ENCODE measurements at places on chromosomes 5 and 9. TPM values are rescaled to one million over a fixed set of nuclear protein-coding genes. Genes with fewer than 3 reads are reported as not detected.

- H3K4me3 ChIP-seq: no peak overlapping the region
- H3K36me3 ChIP-seq: no peaks in the 10 kb centered on the region
- no peak overlapping the region for H3K27ac ChIP-seq
- DNase-seq: no peak
- H3K27me3 ChIP-seq: no peaks in the 10 kb centered on the region
Observed at GRCh38 chr5:78755822-78756429, 107.4 kb upstream of the LHFPL2 start.

GRCh38 chr9:135210676-135211523 is 123.4 kb downstream of the OLFM1 start:
- no peaks in the 10 kb centered on the region for H3K36me3 ChIP-seq
- no peak for DNase-seq
- no peak overlapping the region for H3K27ac ChIP-seq
- peaks cover 14% of the 10 kb centered on the region for H3K4me1 ChIP-seq
- no peaks in the 10 kb centered on the region for H3K27me3 ChIP-seq
- no peak overlapping the region for H3K4me3 ChIP-seq

Gene CDX1
- total RNA-seq: not detected

DNA sequence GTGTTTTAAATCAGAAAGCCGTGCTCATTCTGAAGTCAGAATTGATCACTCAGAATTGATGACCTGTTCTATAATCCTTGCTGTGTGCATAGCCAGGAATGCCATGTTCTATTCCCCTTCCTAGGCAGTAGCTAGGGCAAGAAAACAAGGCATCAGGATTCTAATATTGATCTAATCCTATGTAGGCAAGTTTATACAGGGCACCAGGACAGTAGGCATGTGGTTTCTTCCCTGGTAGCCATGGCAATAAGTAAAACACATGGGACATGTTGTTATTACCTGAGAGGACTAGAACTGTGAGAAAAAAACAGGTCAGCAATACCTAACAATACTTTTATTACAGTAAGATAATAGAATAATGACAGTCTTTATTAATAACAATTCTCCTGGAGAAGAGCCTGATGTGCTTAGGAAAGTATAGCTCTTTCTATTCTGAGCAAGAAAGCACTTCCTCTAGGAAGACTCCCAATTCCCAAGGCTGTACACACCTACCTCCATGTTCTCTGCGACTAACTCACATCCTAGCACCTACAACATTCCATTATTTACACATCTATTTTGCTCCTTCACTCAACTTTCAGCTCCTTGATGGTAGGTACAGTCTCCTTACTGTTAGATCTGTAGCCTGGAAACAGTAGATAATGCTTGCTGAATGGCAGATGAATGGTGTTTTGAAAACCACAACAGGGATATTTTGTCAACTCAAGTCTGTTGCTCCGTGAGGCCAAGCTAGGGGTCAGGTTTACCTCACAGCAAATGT is 70.8 kb downstream of the STX17 start:
- no peaks in the 10 kb centered on the region for H3K36me3 ChIP-seq
- DNase-seq: no peak

Gene C1QTNF2
- total RNA-seq: 2.2 TPM

GRCh38 chr9:20726144-20726543 is 42.1 kb downstream of the FOCAD start:
- H3K27me3 ChIP-seq: no peaks in the 10 kb centered on the region
- no peaks in the 10 kb centered on the region for H3K4me1 ChIP-seq
- no peak for DNase-seq

GRCh38 chr5:124054564-124054963 is 542.6 kb downstream of the CSNK1G3 start:
- no peaks in the 10 kb centered on the region for H3K4me1 ChIP-seq
- H3K27me3 ChIP-seq: no peaks in the 10 kb centered on the region
- no peak for DNase-seq
- no peak overlapping the region for H3K4me3 ChIP-seq
- H3K27ac ChIP-seq: no peak overlapping the region

Gene ANXA1
- 69.8 TPM for total RNA-seq

DNA sequence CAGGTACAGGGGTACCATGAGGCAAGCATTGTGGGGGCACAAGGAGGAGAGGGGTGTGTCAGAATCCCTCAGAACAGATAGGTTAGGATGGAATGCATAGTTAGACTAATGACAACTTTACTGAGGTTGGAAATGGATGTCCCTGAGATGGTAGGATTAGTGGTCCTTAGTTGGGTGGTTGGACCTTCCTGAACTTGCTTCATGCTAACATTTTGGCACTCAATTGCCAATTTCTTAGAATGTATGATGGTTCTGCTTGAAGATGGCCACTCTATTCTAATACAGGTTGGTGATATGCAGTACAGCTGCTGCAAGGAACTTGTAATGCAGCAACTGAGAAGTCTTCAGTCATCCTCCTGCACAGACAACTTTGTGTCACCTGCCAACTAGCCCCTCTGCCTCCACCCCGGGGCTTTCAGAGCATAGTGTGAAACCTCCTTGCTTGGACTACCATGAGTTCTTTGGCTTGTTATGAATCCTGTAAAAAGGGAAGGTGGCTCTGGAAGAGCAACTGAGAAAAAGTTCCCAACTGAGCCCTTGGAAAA is 5.4 kb downstream of the CCNI2 start:
- no peak overlapping the region for H3K27ac ChIP-seq
- H3K4me3 ChIP-seq: no peak overlapping the region
- H3K36me3 ChIP-seq: peaks cover 6% of the 10 kb centered on the region
- no peaks in the 10 kb centered on the region for H3K4me1 ChIP-seq
- DNase-seq: no peak

Gene CDKN2B-AS1
- total RNA-seq: not detected

DNA sequence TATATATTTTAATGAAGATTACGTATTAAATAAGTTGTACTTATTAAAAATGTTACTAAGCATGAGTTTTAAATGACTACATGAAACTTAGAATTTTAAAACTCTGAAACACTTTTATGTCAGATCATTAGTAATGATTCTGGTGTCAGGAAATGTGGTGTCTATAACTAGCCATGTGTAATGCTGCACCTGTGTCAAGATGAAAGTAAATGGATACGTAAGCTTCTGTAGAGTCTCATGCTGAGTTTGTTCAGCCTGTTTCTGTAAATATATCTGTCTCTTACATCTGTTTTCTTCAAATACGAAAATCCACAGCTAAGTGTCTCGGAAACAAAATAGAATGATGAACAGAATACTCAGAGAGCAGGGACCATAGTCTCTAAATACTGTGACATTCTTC is 278.0 kb upstream of the SMC2 start:
- H3K4me3 ChIP-seq: no peak overlapping the region
- H3K36me3 ChIP-seq: no peaks in the 10 kb centered on the region
- H3K4me1 ChIP-seq: no peaks in the 10 kb centered on the region
- no peak for DNase-seq

GRCh38 chr9:77981332-77981731 is 50.3 kb downstream of the GNAQ start:
- no peak overlapping the region for H3K27ac ChIP-seq
- peaks cover 39% of the 10 kb centered on the region for H3K4me1 ChIP-seq
- no peak for DNase-seq

DNA sequence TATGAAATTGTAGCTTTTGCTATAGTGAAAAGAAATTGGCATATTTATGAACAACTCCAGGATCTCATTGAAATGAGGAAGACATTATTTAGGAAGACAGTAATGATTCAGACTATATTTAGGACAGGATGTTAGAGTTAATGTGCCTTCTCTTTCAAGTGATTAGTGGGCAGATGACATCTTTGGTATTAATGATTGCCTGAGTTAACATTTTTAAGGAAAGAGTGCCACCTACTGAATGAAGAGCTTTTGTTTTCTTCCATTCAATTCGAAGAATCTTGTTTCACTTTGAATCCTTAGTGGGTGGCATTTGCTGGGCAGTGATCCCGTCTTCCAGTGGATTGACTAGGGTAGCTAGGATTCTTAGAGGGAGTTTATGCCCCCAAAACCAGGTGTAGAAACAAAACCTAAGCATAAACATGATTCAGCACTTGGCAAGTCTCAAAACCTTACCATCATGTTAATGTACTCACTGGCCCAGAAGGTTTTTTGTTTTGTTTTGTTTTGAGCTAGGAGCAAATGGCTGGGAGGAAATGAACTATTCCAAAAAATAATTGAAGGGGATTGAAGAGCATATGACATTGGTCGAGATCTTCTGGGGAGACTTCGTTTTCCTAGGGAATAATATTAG is 23.2 kb downstream of the MAP3K1 start:
- H3K27ac ChIP-seq: peak overlapping the region; percentile 33
- no peaks in the 10 kb centered on the region for H3K36me3 ChIP-seq
- no peak overlapping the region for H3K4me3 ChIP-seq
- H3K27me3 ChIP-seq: no peaks in the 10 kb centered on the region
- peaks cover 20% of the 10 kb centered on the region for H3K4me1 ChIP-seq
- no peak for DNase-seq

GRCh38 chr9:3525096-3525835 is 535 bp downstream of the RFX3 start:
- peak overlapping the region; percentile 100 for H3K27ac ChIP-seq
- DNase-seq: peak; percentile 63
- H3K4me1 ChIP-seq: peaks cover 30% of the 10 kb centered on the region
- peak overlapping the region; percentile 94 for H3K4me3 ChIP-seq
- H3K27me3 ChIP-seq: no peaks in the 10 kb centered on the region

Gene PLAC8L1
- total RNA-seq: not detected

DNA sequence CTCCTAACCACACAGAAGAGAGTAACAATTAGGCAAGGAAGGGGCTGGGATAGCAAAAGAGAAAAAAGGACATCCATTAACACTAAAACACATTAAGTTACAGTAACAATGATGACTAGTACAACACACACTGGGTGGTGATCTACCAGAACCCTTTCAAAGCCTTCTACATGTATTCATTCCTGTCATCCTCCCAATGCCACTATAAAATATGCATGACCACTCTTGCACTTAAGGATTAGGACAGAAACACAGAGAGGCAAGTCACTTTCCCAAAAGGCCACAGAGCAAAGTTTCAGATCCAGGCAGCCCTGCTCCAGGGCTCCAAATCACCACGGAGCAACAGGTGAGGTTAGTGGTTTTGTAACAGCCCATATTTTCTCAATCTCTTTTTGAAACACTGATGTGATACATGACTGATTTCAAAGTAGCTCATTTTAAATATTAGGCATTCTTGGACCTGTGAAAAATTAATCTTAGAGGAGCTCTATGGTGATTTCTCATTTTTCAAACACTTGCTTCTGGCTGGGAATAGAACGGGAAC is 86.7 kb downstream of the AUH start:
- peaks cover 3% of the 10 kb centered on the region for H3K4me1 ChIP-seq
- H3K4me3 ChIP-seq: no peak overlapping the region
- DNase-seq: no peak
- H3K36me3 ChIP-seq: no peaks in the 10 kb centered on the region

GRCh38 chr9:101029315-101030085 is 973 bp downstream of the PLPPR1 start:
- peak overlapping the region; percentile 52 for H3K4me3 ChIP-seq
- DNase-seq: no peak
- no peaks in the 10 kb centered on the region for H3K4me1 ChIP-seq
- H3K27ac ChIP-seq: no peak overlapping the region
- no peaks in the 10 kb centered on the region for H3K27me3 ChIP-seq
- no peaks in the 10 kb centered on the region for H3K36me3 ChIP-seq

- H3K4me3 ChIP-seq: no peak overlapping the region
- peaks cover 18% of the 10 kb centered on the region for H3K36me3 ChIP-seq
- DNase-seq: no peak
- H3K4me1 ChIP-seq: peaks cover 56% of the 10 kb centered on the region
- no peak overlapping the region for H3K27ac ChIP-seq
Observed at GRCh38 chr5:6734243-6734700, 21.0 kb downstream of the TENT4A start.

- H3K4me3 ChIP-seq: no peak overlapping the region
- no peaks in the 10 kb centered on the region for H3K4me1 ChIP-seq
- no peaks in the 10 kb centered on the region for H3K27me3 ChIP-seq
- H3K27ac ChIP-seq: no peak overlapping the region
- no peaks in the 10 kb centered on the region for H3K36me3 ChIP-seq
Observed at GRCh38 chr5:87210076-87210475, 57.6 kb upstream of the RASA1 start.

Gene GPRIN1
- 0.22 TPM for total RNA-seq

- H3K27ac ChIP-seq: no peak overlapping the region
- H3K36me3 ChIP-seq: no peaks in the 10 kb centered on the region
- H3K4me1 ChIP-seq: no peaks in the 10 kb centered on the region
- no peaks in the 10 kb centered on the region for H3K27me3 ChIP-seq
- no peak overlapping the region for H3K4me3 ChIP-seq
Observed at GRCh38 chr5:91357806-91358205, 25.3 kb downstream of the ARRDC3 start.

Data from right atrium auricular region (tissue), 2 donors.